Activated naive CD8-positive, alpha-beta T cell treated with anti-CD3 and anti-CD28 coated beads, Interleukin-2, amount 50 U/mL, for 24 hours (primary cell): ENCODE measurements at places on chromosomes 3 and 15.
A peak's percentile ranks its signal among the peaks of the same experiment; 100 is the strongest.

- no peak for DNase-seq
Measured at GRCh38 chr15:40830884-40831283, 2.4 kb upstream of the PPP1R14D start.

DNA sequence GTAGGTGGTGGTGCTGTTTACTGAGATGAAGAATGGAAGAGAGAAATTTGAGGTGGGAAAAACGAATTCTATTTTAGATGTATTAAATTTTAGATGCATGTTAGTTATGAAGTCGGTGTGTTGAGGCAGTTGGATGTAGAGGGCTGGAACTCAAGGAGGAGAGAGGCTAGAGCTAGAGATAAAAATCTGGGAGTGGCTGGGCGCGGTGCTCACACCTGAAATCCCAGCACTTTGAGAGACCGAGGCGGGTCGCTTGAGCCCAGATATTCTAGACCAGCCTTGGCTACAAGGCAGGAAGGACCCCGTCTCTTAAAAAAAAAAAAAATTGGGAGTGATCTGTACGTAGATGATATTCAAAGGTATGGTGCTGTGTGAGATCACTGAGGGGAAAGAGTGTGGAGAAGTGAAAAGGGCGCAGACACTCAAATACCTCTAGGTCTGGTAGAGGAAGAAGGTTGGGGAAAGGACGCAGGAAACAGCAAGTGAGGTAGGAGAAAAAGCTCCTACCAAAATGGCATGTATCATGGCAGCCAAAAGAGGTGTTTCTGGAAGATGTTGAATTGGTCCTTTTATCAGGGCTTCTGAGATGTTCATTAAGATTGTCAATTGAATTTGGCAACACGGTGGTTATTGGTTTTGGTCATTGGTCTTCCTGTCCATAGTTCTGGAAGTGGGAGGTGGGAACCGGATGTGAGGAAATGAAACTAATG, 1.8 kb downstream of the YEATS2 start:
- no peak for DNase-seq

DNA sequence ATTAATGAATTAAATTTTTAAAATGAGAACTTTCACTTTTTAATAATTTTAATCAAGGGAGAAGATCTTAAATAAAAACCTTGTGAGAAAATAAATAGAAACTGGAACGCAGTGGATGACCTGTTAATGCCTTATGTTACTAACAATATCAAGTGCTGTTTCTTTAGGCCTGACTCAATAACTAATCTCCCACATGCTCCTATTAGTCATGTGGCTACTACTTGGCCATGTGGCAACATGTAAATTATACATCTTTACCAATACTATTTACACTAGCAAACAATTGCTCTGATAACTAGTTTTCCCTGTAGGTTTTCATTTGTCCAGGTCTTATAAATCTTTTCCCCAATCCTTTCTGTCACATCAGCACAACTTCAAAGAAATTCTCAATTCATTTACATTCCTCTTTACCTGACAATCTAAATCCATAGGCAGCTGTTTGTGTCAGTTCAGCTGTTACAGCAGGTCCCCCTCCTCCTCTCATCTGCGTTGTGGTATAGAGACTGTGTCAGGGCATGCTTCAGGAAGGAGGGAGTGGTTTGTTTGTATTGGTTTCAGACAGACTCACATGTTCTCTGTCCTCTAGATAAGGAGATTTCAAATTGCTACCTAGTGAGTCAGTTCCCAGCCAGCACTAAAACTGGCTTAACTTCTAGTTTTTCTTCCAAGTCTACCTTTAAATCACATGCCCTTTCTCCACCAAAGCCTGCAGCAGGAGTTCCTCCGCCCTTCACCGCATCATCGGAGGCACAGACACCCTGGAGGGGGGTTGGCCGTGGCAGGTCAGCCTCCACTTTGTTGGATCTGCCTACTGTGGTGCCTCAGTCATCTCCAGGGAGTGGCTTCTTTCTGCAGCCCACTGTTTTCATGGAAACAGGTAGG, 11.3 kb upstream of the C3orf52 start:
- DNase-seq = peak; percentile 15

DNA sequence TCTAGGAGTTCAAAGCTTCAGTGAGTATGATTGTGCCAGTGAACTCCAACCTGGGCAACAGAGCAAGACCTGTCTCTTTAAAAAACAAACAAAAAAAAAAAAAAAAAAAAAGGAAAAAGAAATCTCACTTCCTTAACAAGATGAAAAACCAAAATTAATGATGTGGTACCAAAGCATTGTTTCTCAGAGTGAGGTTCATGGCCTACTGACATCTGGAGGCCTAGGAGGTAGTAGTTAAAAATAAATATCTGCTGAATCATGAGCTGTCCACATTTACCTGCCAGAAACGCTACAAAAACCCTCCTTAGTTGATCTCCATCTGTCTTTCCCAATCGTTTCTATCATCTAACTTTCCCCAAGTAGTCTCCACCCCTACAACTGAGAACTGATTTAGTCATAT, 51.2 kb downstream of the EPHA6 start:
- no peak for DNase-seq
